ENCODE measurements at places on chromosomes 7 and 10. TPM values are rescaled to one million over a fixed set of nuclear protein-coding genes. Genes with fewer than 3 reads are reported as not detected.

ANKRD7 gene
- total RNA-seq = 1.1 TPM

GRCh38 chr10:85446827-85447226 lies 919.8 kb downstream of the GRID1 start:
- DNase-seq = no peak

- no peak for DNase-seq
Measured at GRCh38 chr10:44020322-44021111, 364.4 kb downstream of the CXCL12 start.

BTBD16 gene
- total RNA-seq = not detected

ACTL6B gene
- not detected for total RNA-seq

DNA sequence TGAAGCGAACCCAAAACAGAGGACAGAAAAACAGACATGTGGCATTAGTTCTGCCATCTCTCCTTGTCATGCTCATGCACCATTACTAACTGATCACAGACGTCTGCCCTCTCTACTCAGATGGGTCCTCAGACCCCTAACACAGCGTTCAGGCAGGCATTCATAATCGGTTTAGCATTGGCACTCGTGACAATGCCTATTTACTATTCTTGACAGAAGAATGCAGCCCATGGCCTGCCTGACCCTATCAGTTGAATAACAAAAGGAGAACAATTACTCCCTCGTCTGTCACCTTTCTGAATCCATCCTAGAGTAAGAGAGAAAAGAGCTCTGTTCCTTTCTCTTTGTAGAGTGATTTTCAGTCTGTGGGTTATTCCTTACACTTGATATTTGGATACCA lies 194.6 kb upstream of the PHYHIPL start:
- no peak for DNase-seq

GALNT17 gene
- 4.0 TPM for total RNA-seq

- DNase-seq = peak; percentile 76
Measured at GRCh38 chr10:109931163-109931562, 7.9 kb upstream of the XPNPEP1 start.

CLRN3 gene
- total RNA-seq = not detected

ZMIZ2 gene
- 14.1 TPM for total RNA-seq

DNA sequence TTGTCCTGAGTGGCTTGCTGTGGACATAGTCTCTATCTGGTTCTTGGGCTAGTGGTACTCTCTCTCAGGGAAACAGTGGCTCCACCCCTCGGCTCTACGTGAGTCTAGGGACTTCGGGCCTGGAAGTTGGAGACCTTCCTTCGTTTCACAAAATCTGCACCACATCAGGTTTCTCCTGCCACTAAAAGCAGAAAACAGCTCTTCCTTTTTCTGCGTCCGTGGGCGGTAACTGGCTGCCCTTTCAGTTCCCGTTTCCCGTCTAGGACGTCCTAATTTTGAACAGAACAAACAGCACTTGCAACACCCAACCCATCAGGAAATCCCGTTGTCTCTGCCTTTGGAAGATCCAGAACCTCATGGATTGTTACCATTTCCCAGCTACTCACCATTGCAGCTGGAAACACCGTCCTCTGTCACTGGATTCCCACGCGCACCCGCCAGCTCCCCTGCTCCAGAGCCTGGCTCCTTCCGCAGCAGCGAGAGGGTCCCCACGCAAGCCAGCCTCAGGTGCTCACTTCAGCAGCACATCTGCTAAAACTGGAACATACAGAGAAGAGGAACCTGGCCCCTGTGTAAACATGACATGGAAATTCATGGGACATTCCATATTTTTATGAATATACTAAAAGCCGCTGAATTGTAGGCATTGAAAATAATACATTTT lies 311.4 kb upstream of the AKR1E2 start:
- peak; percentile 81 for DNase-seq

LLCFC1 gene
- not detected for total RNA-seq

Measured in right atrium auricular region (tissue), 2 donors.